ENCODE measurements at places on chromosomes 13 and 19.

GRCh38 chr13:91778123-91778522 is 379.7 kb downstream of the GPC5 start:
- DNase-seq, result no peak

- no peak for DNase-seq
These were observed 829 bp upstream of the ATCAY start for GRCh38 chr19:3879656-3880055.

- DNase-seq, result no peak
These were observed 4.0 kb downstream of the CACNA1A start for GRCh38 chr19:13502231-13502630.

DNA sequence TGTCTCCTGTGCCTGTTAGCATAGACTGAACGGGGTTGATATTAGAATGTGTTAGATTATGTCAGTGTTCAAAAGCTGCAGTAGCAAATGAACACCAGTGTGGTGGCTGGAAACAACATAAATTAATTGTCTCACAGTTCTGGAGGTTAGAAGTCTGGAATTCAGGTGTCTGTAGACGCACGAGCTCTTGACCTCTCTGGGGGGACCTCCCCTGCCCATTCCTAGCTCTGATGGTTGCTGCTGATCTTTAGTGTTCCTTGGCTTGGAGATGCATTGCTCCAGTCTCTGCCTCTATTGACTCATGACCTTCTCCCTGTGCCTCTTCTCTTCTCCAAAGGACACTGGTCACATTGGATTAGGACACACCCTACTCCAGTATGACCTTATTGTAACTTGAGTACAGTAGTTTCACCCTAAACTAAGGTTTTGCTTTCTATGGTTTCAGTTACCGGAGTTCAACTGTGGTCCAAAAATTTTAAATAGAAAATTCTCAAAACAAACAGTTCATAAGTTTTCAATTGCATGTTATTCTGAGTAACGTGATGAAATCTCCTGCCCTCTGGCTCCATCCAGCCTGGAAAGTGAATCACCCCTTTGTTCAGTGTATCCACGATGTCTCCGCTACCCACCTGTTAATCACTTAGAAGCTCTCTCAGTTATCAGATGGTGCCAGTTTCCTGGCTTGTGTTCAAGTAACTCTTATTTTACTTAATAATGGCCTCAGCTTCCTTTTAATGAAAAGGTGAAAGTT is 273.2 kb downstream of the MYO16 start:
- no peak for DNase-seq

- no peak for DNase-seq
These were observed 9.0 kb downstream of the TNFSF14 start for GRCh38 chr19:6660930-6661329.

- DNase-seq, result no peak
These were observed 1.1 kb downstream of the IGFLR1 start for GRCh38 chr19:35741203-35741515.

GRCh38 chr19:12886651-12886968 is 391 bp downstream of the KLF1 start:
- no peak for DNase-seq

GRCh38 chr19:6362351-6362801 is 1.0 kb downstream of the CLPP start:
- DNase-seq, result no peak

DNA sequence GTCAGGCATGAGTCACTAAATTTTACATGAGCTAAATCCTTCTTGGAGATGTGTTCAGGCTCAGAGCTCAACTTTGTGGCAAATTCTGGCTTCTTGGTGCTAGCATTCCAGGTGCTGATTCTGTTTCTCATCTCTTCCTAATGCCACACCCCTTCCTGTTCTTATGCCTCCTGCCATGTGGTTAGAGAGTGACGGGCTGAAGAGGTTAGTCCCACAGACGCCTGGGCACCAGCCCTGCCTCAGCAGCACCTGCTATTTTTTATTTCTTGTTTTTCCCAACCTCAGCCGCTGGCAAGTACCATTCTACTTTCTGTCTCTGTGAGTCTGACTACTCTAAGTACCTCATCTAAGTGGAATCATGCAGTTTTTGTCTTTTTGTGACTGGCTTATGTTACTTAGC is 329.5 kb downstream of the KCNRG start:
- DNase-seq, result no peak

DNA sequence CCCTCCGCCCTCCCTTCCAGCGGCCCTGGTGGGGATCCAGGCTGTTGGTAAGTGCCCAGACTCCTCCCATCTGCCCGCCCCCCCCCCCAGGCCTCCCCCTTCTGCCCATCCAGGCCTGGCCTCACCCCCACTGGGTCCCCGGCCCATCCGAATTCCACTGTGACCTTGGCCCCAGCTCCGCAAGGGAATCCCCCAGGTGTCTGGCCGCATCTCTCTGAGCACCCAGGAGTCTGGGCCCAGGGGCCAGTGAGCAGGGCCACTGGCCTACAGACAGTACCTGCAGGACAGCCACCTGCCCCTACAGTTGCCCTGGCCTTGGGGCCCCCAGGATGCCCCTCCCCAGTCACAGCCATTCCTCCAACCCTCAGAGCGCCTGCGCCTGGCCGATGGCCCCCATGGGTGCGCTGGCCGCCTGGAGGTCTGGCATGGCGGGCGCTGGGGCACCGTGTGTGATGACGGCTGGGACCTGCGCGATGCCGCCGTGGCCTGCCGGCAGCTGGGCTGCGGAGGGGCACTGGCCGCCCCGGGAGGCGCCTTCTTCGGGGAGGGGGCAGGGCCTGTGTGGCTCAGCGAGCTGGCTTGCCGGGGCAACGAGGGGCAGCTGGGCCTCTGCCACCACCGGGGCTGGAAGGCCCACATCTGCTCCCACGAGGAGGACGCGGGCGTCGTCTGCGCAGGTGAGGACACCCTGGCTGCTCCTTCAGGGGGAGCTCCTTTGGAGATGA is 912 bp downstream of the SSC5D start:
- peak; percentile 76 for DNase-seq

- DNase-seq, result peak; percentile 42
These were observed 39.5 kb upstream of the GRTP1 start for GRCh38 chr13:113403255-113404104.

GRCh38 chr19:35860818-35861639 is 4.3 kb downstream of the KIRREL2 start:
- no peak for DNase-seq

DNA sequence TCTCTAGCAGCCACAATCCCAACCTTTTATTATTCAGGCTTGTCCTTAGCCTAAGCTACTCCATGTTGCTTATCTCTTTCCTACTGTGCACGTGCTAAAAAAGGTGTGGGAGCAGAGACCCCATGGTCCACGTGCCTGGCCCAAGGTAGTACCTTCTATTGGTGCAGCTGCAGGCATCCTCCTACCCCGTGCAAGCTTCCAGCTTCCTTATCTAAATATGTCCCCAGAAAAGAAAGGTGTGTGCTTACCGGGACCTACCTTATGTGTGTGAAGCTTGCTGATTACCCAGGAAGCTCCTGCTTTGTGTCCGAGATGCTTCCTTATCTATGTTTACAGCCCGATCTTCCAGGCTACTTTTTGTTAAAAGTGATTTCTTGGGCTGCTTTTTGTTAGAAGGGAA is 2382.4 kb downstream of the PCDH9 start:
- DNase-seq, result no peak

DNA sequence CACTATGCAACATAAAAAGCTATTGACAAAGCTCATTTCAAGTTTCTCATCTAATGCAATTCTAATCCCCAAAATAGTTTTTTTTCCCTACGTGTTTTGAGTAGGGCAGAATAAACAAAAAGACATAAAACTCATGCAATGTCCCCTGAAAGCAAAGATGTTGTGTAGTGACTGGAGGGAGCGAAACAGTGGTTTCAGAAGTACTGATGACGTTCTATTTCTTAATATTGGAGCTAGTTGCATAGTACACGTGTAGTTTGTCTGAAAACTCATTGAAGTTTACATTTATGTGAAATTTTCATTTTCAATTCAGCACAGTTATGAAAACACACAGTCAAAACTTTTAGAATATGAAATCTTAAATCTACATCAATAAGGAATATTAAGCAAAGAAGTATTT is 31.6 kb downstream of the USP12 start:
- no peak for DNase-seq

- DNase-seq, result no peak
These were observed 545.2 kb downstream of the GPC6 start for GRCh38 chr13:93771782-93772181.

GRCh38 chr19:34409189-34410164 is 5.3 kb downstream of the PDCD2L start:
- DNase-seq, result no peak

DNA sequence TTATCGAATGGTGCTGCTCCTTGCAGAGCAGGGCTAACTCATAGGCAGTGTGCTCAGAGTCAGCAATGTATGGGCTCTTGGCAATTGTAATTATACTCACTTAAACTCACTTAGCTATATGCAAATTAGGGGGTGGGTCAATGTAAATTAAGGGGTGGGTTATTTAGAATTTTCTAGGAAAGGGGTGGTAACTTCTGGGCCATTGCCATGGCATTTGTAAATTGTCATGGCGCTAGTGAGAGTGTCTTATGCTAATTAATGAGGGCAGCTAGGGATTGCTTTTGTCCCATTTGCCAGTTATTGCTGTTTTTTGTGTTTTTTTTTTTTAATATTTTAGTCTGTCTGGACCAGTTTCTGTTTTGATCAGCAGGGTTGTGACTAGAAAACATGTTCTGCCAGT is 68.4 kb downstream of the DIAPH3 start:
- no peak for DNase-seq

DNA sequence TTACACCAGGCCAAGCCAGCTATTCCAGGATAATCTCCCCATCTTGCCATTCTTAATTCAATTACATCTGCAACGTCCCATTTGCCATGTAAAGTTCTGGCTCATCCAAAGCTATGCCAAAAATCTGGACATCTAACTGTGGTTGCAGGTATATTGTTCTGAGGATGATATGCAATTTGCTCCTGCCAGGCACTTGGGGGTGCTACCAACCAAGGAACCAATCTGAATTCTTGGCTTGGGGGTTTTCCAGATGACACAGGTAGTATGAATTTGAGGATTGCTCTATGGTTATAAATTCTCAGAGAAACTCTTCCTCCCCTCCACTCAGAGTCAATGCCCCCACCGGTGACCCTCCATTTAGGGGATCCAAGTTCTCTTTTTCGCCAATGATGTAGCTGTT is 33.0 kb downstream of the CRYL1 start:
- no peak for DNase-seq

- DNase-seq, result no peak
These were observed 1.4 kb upstream of the RBM26 start for GRCh38 chr13:79407349-79407979.

DNA sequence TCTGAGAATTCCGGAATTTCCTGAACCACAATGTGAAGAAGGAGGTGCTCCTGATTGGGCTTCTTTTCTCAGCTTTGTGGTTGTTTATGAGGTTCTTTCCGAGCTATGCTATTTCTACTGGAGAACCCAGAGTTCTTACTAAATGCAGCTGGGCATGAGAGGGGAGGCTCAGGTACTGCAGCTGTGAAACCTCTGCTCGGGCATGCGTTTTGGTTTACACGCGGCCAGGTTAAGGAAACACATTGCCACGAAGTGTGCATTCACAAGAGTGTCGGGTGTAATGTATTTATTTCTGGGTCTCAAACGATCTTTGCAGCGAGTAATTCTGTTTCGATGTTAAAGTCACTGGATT is 661 bp upstream of the MIR17HG start:
- no peak for DNase-seq

DNA sequence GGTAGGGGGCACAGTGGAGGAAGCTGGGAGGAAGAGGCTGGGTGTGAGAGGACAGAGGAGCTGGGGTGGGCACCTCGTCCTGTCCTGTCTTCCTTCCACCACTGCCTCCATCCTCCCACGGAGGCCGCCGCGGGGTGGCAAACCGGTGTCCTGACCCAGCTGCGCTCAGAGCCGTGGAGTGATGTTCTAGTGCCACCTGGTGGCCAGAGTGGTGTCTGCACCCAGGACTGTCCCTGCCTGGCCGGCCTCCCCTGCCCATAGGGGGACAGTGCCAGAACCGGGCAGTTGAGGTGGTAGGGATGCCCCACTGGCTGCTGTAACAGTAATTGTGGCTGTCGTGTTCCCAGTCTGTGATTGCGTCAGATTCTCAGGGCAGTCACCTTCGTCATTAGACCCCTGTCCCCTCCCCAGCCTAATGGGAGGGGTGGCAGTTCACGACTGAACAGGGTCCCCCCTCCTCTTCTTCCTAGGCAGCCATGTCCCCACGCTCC is 11.1 kb upstream of the ARRDC2 start:
- peak; percentile 92 for DNase-seq

DNA sequence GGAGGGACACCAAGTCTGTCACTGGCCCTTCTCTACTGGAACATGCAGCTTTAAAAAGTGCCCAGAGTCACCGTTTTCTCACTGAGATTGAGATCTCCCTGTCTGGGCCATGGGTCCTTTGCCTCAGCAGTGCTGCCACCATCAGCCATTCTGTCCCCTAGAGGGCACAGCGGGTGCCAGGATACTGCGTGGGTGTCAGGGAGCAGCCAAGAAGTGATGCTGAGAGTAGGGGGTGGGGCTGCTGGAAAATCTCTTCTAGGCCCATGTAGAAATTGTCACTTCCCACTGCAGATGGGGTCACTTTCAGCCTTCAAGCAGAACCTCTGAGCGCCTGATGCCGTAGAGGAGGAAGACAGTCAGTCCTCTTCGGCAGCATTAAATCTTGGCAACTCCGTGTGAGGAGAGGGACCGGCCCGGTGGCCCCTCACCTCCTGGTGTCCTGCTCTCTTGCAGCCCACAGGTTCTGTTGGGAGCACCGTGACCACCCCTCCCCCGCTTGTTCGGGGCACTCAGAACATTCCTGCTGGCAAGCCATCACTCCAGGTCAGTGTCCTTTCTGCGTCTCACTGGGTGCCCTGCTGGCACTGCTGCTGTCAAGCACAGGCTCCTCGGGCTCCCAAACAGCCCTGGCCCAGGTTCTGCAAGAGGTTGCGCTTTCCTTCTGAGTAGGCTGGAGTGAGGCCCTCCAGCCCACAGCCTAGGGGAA is 21.4 kb downstream of the TSSK6 start:
- DNase-seq, result no peak

GRCh38 chr19:43784981-43785808 is 4.4 kb upstream of the KCNN4 start:
- peak; percentile 64 for DNase-seq

DNA sequence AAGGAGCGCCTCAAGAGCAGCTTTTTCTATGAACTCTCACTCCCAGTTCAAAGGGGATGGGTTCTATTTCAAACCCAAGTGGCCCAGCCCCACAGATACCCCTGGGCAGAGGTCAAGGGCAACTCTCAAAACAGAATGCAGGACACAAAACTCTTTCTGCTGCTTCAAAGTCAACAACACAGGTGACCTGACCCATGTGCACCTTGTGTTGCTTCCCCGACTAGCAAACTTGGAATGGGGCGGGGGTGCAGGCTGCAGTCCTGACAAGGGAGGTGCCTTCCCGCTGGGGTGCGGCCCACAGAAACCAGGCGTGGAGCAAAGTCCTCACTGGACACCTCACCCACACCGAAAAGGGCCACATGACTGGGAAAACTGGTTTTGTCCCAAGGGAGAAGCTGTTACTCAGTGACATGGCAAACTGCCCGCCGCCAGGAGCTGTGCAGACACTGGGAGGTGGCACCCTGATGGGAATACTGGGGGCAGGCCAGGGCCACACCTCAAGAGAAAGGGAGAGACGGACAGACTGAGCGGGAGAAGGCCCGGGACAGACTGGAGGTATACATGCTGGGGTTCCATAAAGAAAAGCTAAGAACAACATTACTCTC is 17.4 kb downstream of the ZC3H4 start:
- DNase-seq, result no peak

- peak; percentile 93 for DNase-seq
These were observed 96.2 kb downstream of the INSR start for GRCh38 chr19:7197760-7198696.

- no peak for DNase-seq
These were observed 1198.5 kb downstream of the EFNB2 start for GRCh38 chr13:105336706-105337576.
